Dermis blood vessel endothelial cell (primary cell): ENCODE measurements at places on chromosomes 6 and 20. TPM values are rescaled to one million over a fixed set of nuclear protein-coding genes. Genes with fewer than 3 reads are reported as not detected.

DNA sequence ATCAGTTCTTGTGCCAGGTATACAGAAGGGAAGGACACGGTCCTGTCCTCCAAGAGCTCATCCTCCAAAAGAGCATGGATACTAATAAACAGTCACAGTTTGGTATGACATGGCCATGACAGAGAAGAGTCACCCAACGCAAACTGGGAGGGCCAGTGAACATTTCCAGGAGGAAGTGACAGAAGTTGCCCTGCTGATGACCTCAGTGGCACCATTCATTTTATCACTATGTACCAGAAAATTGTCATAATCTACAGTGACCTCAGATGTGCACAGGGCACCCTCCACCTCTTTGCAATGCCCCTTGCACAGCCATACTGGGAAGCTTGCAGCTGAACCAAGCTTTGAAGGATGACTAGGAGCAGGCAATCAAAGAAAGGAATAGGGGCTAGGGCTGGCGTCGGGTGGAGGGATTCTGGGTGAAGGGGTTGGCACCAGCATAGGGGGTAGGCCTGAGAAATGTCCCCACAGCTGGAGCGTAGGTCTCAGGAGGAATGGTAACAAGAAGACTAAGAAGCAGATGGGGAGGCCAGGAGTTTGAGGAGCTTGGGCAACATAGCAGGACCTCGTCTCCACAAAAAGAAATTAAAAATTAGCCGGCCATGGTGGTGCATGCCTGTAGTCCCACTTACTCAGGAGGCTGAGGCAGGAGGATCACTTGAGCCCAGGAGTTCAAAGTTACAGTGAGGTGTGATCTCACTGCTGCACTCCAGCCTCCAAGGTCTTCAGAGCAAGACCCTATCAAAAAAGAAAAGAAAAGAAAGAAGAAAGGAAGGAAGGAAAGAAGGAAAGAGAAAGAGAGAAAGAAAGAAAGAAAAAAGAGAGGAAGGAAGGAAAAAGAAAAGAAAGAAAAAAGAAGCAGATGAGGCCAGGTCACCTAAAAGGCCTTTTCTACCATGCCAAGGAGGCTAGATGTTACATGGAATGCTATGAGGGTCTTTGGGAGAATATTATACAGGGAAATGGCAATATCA, 65.3 kb upstream of the SNX9 start:
- no peak for DNase-seq

DNA sequence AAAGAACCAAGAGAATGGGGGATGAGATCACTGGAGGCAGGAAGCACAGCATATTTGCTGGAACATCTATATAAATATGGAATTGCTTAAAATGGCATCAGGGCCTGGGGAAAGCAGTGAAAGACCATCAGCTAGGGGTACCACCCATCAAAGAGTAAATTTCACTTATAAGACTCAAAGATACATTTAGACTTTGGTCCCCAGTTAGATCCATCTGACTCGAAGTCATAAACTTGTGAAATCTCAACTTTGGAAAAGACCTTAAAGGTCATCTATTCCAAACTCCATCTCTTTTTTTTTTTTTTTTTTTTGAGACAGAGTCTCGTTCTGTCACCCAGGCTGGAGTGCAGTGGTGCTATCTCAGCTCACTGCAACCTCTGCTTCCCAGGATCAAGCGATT, 109.8 kb downstream of the UNC5CL start:
- no peak for DNase-seq

DNA sequence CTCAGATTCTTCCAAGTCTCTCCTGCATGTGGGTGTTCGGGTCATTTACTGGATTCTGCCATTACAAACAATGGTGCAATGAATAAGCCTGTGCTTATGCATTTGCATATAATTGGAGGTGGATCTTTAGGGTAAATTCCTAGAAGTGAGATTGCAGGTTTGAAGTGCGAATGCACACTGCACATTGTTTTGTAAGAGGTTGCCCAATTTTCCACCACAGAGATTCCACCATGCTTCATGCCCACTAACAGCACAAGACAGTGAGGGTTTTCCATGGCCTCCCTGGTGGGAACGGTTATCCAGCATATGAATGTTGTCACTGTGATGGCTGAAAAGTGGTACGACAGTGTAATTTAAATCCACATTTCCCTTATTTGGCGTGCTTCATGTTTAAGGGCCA, 178.8 kb upstream of the PMEPA1 start:
- DNase-seq: no peak

GRCh38 chr6:18245079-18245478, 19.3 kb downstream of the DEK start:
- DNase-seq: no peak

- peak; percentile 75 for DNase-seq
Measured at GRCh38 chr6:136226027-136226673, 24.0 kb downstream of the MTFR2 start.

GRCh38 chr6:100188754-100189153, 194.7 kb upstream of the MCHR2 start:
- DNase-seq: no peak

DNA sequence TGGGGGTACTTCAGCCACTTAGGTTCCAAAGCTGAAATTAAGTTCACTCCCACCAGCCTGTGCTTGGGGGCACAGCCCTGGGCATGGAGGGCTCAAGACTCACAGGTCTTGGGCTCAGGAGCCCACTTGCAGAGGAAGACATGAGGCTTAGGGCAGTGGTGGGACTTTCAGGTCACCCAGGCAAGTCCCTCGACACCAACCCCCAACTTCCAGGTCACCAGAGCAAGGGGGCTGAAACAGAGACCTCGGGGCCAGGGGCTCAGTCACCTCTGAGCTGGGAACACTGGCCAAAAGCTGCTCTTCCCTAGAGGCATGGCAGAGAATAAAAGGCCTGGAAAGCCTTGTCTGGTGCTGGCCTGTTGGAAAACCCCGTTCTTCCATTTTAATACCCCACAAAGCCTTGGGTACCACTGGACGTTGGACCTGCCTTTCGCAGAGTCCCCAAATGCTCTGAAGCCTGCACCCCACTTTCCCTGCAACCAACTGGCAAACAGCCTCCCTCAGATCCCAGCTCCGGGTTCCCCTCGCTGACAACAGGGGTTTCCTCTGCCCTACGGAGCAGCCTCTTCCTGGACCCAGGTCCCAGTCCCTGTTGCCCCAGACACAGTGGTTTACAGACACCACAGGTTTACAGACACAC, 160.9 kb upstream of the PMEPA1 start:
- no peak for DNase-seq

The CPNE5 gene
- 12.9 and 14.0 TPM in 2 replicates for total RNA-seq

The MYB gene
- total RNA-seq: 0.17 and 0.19 TPM in 2 replicates

The TMEM244 gene
- total RNA-seq: not detected in 2 replicates

The RFX6 gene
- total RNA-seq: not detected in 2 replicates
